ENCODE measurements at places on chromosomes 4 and X.

DNA sequence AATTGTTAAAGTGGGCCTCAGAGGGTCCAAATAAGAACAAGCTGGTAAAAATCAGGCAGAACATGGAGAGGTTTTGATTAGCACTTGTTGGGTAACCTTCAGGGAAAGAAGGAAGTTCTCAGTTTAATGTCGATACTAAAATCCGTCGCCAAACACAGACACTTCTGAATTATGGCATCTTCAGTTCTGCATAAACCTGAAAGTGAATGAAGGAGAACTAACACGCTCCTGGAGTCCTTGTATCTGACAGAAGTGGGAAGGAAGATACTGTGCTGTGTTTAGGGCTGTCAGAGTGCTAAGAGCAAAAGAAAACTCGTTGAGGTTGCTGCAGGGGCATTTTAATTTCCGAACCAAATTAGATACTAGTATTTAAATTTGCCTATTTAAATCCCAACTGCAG, 106.2 kb downstream of the TMA16 start:
- no peak for DNase-seq

DNA sequence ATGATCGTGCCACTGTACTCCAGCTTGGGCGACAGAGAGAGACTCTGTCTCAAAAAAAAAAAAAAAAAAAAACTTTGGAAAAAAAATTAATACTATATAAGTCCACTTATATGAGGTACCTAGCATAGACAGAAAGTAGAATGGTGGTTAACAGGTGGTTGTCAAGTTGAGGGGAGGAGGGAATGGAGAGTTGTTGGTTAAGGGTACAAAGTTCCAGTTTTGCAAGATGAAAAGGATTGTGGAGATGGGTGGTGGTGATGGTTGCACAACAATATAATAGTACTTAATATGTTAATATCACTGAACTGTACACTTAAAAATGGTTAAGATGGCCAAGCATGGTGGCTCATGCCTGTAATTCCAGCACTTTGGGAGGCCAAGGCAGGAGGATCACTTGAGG, 4.1 kb upstream of the IL9R start:
- DNase-seq, result no peak

- DNase-seq, result no peak
Measured at GRCh38 chr4:80386281-80386886, 50.9 kb downstream of the CFAP299 start.

- no peak for DNase-seq
Measured at GRCh38 chr4:150126201-150126863, 48.1 kb downstream of the DCLK2 start.

DNA sequence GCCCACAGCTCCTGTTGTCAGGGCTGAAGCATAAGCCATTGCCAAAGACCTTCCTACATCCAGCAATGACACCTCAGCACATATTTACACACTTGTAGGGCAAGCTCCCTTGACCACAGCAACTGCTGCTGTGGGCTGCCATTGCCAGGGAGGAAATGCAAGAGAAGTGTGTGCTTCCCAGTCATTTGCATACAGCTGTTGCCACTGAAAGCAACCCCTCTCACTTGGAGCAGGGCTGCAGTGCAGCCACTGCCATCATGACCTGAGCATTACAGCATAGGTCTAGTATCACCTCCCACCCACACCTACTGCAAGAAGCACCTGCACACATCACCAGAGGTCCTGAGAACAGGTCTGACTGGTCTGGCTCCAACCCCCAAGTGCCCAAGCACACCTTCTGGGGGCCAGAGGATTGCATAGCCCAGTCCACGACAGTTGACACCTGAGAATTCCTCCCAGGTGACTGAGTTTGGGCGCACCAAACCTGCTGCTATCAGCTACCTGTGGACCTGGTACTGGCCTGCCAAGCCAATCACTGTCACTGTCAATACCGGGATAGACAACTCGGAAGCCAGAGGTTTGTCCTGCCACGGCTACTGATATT, 636.5 kb upstream of the SLIT2 start:
- DNase-seq, result no peak

- no peak for DNase-seq
Measured at GRCh38 chr4:55437356-55437796, 41.6 kb downstream of the TMEM165 start.

GRCh38 chr4:82128355-82128754, 245.4 kb downstream of the HNRNPD start:
- no peak for DNase-seq

GRCh38 chr4:138404251-138404650, 162.1 kb upstream of the SLC7A11 start:
- no peak for DNase-seq

DNA sequence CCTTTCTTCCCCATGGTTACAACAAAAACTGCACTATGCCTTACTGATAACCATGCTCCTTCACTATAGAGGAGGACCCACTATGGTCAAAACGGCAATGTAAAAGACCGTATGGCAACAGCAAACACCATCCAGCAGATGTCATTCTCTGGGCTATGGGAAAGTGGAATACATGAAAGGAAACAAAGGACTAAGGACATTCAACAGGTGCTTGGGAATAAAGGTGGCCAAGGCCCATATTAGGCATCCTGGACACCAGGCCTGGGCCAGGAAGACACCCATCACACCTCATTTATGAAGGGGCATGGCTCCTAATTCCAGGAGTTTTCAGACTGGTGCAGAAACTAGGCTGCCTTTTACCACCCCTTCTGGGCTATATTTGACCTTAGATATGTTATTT, 268.4 kb downstream of the PPP3CA start:
- DNase-seq, result no peak

DNA sequence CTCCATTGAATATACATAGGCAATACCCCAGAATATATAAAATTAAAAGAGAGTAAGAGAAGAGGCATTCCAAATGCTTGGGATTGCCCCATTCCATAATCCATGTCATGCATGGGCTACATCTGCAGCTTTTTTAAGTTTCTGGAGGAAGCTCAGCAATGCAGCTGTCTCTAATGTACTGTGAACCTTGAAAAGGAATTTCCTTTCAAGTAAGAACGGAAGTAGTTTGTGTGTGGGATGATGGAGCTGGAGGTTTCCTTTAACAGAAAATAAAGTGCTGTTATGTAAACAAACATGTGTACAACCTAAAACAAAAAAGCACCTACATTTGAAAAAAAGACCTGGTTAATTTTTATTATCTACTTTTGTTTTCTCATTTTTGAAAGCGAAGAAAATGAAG, 303.5 kb downstream of the BMPR1B start:
- no peak for DNase-seq

DNA sequence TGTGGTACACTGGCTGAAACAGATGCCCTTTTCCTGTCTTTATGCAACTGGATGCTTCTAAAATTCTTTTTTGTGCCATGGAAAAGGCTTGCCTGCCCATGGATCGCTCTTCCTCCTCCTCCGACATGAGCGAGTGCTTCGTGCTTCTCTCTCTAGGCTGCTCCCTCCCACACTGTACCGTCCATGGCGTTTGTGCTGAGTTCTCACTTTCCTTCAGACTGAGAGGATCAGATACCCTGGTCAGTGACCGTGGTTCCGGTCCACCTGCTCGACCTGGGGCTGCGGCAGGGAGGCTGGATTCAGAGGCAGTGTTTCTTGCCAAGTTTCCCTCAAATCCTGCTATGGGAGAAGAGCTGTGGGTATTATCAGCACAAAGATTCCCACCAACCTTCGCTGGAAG, 10.2 kb upstream of the CLDN24 start:
- DNase-seq, result no peak

DNA sequence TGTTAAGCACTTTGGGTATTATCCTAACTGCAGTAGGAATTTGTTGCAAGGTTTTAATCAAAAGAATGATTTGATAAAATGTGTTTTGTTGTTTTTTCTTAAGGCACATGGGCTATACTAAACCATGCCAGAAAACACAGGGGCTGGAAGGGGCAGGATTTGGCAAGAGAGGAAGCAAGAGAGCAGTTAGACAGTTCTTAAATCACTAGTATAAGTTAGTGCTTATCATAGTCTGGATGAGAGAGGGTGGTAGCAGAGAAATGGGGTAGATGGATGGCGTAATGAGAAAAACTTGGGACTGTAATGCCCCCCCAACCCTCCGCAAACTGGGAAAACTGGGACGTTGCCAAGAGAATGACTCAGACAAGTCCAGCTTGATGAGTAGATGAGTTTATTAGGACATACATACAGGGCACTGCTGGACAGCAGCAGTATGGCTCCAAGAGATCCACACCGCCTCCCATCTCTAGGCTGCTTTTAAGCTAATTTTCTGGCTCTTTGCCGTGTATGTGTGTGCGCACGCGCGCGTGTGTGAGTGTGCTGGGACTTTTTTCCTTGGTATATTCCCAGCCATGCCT, 151.5 kb downstream of the PDLIM5 start:
- DNase-seq, result no peak

DNA sequence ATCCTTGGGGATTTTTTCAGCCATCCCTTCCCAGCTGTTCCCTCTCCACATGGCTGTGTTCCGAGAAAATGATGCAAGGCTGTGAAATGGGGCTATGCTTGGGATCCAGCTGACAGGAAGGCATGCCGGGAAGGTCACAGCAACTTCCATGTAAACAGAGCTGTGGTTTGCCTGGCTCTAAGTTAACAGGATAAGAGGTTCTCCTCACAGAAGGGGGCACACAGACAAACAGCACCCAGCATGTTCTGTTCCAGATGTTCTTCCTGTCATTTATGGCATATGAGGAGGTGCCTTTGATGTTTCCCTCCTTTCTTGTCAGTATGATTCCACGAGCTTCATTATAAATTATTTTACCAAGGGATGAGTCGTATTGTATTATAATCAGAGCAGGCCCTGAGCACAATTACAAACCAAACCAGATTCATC, 220.7 kb downstream of the ANTXR2 start:
- DNase-seq, result no peak

DNA sequence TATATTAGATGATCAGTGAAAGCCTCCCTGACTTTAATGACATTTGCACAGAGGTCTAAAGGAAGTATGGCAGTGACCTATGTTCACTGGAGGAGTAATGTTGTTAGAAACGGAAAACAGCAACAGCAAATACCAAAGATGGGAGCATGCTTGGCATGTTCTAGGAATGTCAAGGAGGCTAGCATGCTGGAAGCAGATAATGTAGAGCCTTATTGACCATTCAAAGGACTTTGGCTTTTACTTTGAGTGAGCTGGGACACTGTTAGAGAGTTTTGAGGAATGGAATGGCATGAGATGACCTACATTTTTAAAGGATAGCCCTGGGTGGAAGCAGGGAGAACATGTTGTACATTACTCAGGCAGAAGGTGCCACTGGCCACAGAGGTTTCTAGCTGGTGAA, 6.0 kb downstream of the RPA4 start:
- DNase-seq, result no peak

DNA sequence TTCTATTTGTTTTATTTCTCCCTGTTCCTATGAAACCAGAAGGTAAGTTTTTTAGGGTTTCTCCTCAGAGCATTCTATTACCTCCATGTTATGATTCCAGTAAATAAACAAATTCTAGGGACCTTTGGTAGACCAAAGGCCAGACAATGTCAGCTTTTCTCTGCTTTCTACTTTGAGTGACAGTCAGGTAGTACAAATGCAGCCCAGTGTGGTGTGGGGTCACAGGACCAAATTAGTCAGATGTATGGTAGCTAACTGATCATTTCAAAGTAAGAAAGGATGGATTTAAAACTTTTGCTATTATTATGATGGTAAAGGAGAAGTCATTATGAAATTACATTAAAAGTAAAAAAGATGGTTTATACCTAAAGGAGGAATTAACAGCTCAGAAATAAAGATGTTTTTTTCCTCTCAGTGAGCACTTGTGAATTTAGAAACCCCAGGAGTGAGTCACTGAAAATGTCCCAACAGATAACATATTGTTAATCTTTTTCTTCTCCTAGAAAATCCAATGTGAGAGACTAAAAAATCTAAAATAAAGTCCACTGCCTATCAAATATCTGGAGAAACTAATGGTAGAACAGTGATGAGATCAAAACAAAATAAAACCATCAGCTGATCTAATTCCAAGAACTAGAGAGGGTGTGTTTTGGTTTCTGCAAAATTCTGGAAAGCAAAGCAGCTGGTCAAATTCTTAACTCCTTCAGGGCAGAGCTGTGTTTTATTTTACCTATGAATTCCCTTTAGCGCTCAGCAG, 16.6 kb upstream of the KLHL2 start:
- DNase-seq, result no peak

DNA sequence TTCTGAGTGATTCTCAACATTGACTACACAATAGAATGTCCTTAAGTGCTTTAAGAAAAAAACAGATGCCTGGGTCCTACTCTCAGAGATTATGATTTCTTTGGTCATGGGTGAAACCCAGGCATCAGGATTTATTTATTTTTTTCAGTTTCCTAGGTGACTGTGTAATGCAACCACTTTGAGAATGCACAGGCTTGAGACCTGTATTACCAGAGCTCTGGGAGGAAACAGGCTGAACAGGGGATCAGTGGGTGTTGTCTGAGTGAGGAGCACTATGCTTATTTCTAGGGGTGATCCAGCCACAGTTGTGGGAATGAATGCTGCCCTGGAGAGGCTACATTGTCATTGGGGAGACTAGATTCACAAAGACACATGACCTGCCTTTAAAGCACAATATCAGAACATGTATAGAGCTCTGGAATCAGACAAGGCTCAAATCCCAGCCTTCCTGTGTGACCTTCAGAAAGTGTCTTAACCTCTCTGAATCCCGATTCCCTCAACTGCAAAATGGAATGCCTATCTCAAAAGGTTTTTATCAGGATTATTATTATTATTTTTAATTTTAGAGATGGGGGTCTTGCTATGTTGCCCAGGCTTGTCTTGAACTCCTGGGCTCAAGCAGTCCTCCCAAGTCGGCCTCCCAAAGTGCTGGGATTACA, 61.6 kb upstream of the PRPS1 start:
- no peak for DNase-seq

GRCh38 chrX:96424007-96424406, 260.6 kb upstream of the DIAPH2 start:
- no peak for DNase-seq

DNA sequence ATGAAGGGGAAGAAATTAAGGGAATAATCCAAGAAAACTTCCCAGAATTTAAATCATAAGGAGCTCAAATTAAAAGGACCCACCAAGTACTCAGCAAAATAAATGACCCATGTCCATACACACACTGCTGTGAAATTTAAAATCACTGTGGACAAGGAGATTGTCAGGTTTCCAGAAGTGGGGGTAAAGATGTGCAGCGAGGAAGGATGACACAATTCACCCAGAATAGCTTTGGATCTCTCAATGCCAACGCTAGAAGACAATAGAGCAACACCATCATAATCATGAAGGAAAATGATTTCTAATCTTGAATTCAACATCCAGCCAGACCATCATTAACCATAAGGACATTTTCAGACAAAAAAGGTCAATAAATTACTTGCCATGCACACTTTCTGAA, 65.7 kb downstream of the CASK start:
- DNase-seq, result no peak

DNA sequence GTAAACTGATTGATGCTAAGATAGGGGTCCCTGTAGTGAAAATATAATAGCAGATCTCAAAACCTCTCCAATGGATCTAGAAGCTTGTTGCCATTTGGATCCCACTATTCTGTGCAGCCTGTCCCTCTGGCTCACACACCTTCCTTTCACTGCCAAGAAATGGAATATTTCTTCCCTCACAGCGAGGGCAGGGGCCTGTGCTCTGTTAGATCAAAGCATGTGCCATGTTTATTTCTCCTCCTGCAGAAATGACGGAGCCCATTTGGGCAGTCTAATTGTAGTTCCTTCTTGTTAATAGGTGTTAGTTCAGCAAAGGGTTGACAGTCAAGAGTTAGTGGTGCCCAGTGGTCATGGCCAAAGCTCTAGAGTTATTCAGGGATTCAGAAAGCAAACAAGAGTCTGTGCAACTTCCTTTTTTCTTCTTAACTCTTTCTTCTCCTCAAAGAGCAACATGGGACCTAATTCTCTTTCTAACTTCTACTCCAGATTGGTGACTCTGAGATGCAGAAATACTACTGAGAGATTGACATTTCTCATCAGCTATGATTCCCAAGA, 106.8 kb downstream of the STOX2 start:
- DNase-seq, result no peak
